ENCODE measurements at places on chromosomes 6 and 20.

- no peak for DNase-seq
Observed at GRCh38 chr6:158437571-158437970, 122.3 kb upstream of the TMEM181 start.

DNA sequence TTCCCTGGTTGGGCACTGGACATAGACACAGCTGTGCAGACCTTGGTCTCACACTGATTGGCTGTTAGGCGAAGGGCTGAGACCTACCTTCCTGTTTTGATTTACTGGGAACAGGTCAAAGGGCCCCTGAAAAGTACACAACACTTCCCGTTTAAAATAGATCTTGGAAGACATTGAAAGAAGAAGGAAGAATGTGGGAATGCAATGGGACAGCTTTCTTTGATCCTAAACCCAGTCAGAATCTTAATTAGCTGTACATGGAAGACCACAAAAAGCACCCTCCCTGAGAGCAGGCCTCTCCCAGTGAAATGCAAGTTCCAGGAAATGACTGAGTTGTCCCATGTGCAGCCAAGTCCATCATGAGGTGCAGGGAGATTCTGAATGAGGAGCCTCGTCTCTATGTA, 83.6 kb upstream of the EXOC2 start:
- no peak for DNase-seq

GRCh38 chr6:30687659-30688431, 1.4 kb upstream of the PPP1R18 start:
- peak; percentile 51 for DNase-seq

- DNase-seq = peak; percentile 98
Observed at GRCh38 chr20:10673842-10674683, at the start of gene JAG1. Gene JAG1, minus strand, starts transcription at chr20:10673999. Its CDS starts 469 bp downstream, at chr20:10673530.

DNA sequence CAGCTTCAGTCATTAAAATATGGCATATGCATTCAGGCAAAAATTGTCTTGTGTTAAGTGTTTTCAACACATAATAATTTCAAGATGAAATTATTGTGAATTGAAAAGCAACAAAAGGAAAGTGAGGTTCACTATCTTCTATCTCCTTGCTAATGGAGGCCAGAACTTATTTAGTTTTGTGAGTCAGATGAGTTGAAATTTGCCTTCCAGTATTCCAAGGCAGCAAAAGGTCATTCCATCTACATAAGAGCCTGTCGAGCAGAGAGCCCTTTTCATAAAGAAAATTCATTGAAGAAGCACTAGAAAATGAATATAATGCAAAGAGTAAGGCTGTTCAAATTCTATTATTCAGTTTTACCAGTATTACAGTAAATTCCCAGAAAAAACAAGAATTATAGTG, 274.3 kb downstream of the PLCB1 start:
- DNase-seq = no peak

DNA sequence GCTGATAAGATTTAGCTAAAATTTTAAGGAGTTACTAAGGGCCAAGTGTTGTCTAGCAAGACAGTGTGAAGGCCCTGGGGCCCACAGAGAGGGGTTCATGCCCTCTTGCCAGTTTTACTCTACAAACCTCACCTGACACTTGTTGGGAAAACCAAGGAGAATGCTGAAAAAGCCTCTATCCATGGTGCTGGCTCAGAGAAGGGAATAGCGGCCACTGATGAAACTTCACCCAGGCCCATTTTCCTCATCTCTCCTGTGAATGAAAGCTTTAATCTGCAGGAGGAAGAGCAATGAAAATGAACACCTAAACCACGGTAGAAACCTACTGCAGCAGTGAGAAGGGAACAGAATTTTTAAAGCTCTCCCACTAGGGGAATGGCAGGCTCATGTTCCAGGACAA, 317.3 kb upstream of the CNR1 start:
- no peak for DNase-seq

- peak; percentile 73 for DNase-seq
Observed at GRCh38 chr6:82033631-82034211, 213.8 kb downstream of the IBTK start.

DNA sequence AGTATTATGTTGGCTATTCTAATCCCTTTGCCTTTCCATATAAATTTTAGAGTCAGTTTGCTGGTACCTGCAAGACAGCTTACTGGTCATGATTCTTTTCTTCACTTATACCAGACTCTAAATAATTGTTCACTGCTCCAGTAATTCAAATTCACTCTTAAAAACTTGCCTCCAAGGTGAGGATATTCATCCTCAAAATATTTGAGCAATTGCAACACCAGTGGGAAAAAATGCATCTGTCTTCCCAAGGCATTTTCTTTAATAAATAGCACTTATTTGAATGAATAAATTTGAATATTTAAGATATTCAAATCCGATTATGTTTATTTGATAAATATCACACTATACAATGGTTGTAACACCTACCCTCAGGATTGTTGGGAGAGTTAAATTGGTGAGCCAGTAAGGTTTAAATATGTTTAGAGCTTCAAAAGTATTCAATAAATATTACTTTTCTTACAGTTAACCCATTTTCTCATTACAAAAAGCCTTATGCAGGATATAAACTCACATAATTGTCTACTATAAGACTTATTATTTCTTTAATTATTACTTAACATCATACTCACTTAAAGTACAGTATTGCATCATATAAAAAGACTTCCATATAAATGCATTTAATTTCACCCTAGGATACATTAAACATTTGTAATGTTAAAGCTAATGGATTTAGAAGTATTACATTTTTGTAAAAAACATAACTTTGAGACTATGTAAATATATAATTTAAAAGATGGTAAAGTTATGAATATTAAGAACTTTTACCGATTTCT, 285.6 kb downstream of the SAMD5 start:
- DNase-seq = no peak

GRCh38 chr20:48722737-48723191, 105.0 kb downstream of the PREX1 start:
- DNase-seq = peak; percentile 77

DNA sequence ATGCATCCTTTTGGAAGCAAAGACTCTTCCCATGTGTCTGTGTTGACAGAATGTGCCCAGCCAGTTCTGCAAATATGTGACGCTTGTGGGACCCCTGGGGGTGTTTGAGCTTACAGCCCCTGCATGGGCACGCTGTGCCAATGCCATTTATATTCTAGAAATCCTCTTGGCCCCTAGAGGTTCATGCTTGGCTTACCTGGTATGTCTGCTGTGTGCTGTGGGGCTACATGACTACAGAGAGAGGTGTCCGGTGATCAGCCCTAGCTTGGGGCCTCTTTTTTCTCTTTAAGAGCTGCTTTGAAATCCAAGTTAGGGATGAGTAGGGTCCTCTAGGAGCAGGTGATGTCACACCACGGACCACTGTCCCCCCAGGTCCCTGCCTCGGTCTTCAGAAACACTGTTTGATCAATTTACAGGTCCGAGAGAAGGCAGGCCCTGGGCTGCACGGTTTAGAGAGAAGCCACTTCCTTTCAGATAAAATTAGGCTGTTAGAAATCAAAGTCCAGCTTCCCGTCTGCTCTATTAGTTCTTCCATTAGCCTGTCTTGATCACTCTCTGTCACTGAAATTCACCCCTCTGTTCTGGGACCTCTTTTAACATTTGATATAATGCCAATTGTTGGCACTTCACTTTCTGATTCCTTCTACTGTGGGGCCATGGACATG, 26.5 kb downstream of the BCAS4 start:
- DNase-seq = no peak

- DNase-seq = no peak
Observed at GRCh38 chr20:44054849-44055248, 132.1 kb downstream of the JPH2 start.

DNA sequence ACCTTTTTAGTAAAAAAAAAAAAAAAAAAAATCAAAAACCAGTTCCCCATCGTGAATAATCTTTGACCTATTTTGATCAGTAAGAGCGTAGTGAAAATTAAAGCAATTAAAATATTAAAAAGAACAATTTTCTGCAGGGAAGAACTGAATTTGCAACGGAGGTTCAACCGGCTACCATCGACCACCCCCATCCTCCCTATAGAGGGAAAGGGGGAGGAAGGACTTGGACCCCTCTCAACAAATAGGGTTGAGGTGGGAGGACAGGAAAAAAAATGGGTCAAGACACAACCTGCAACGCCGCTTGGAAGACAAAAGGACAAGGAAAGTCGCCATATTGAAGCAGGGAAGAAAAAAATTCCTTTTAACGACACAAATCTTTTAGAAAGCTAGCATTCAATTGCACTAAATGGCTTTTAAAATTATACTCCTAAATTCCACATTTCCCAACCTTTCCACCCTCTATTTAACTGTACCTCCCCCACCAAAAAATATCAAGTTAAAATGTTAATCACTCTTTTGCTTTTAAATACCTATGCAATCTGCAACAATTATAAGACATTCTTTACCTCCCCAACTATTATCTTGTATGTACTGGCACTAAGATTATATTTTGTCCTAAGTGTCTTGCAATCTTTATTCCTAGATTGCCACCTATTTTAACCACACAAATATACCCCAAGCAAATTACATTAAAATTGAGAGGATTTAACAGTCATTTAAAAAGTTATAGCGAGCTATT, 1.7 kb downstream of the PPP1R10 start:
- DNase-seq = peak; percentile 89

DNA sequence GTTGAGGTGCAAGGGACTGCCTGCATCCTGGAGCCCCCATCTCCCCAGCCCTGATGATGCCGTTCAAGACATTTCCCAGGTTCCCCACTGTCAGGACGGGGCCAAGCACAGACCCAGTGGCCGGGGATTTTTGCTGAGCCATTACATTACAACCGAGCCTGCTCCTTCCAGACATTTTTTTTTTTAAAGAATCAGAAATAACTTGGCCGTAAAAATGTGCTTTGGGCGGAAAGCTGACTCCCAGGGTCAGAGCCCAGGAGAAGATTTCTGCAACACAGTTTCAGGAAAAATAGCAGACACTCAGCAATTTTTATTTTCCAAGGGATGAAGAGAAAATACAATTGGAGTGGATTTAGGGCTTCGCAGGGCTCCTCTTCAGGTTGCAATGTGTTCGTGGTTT, 87.9 kb downstream of the LRFN2 start:
- DNase-seq = no peak

DNA sequence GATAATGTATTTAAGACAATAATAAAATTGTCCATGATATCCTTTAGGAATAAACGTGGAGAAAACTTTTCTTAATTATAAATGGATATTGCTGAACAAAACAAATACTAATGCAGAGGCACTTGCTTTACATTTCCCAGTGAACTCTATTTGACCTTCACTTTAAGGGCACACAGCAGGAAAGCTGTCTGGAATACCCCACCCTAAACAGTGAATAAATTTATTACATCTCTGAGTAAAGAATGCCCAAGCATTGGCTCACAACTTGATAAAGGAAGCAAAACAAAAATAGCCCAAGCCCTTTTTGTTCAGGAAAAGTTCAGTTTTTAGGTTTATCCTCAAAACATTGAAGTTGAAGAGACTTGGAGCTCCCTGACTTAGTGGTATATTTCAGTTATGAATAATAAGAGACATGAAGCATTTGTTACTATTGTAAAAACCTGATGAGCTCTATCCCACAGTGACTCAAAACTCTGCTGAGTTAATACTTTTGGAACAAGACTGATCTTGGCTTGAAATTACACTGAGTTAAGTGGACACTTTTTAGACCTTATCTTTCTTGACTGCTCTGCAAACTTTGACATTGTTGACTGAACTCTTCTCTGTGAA, 353.9 kb downstream of the BCKDHB start:
- peak; percentile 32 for DNase-seq

DNA sequence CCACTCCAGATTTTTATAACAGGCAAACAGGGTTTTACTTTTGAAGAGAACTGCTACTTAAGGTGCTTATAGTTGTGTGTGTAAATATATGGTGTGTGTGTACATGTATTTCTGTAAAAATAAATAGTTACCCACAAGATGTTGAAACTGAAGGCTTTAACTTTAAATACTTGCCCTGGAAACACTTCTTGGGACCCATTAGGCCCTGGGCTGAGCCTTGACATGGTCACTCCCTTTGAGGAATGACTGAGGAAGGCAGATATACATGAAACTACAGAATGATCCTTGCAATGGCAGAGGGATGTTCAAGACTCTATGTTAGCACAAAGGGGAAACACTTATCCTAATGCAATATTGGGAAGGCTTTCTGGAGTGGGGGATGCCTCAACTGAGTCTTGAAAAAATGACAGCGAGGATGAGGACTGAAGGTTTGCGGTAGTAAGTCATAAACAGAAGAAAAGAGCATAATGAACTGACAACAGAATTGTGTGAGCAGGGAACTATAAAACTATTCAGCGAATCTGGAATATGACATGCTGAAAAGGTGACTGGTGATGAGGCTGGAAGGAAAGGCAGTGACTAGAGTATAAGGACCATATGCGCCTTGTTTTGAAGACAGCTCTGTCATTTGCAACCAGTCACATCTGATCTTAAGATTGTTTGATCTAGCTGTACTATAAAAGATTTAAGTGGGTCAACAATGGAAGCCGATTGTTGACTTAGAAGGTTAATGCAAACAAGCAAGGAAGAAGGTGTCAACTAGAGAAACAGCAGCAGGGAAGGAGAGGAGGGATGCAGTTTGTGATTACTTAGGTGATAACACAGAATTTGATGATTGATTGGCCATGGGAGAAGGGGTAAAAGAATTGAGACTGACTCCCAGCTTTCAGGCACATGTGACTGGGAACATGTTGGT, 64.4 kb upstream of the COL21A1 start:
- DNase-seq = no peak

DNA sequence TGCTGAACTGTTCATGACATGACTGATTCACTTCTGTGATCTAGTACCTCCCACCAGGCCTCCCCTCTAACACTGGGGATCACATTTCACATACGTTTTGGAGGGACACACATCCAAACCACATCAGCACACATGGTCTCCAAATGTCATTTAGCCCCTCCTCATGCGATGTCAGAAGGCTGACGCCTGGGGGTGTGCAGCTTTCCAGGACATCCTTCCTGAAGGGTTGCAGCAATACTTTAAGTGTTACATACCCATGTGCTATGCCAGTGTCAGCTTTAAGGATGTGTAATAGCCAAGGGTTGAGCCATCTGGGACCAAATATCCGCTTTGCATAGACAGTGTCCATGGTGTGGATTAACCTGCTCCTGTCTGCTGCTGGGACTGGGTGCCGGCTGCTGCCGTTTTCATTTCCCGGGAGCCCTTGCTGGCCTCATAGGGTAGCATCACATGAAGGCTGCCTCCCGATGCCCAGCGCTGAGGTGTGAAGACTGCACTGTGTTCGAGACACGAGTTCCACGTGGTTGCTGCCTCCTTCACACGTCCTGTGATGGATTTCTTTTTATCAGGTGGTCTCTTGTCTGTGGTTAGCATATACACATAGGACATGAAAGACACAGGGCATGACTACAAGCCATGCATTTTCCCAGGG, 219.0 kb downstream of the THBS2 start:
- peak; percentile 61 for DNase-seq

DNA sequence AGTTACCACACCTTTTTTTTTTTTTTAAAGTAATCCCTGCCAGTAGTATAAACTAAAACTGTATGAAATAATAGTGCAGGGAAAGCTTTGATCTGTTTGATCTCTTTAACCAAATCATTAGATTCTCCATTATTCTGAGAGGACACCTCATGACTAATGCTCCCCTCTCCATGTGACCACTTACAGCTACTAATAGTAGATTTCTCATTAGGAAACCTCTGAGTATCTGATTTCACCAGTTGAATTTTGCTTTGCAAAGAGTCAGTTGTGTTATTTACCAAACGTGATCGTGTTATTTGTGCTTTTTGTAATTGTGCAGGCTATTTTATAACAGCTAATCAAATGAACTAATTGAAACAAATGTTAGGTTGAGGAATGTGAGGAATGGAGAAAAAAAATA, 12.5 kb downstream of the CASP8AP2 start:
- DNase-seq = no peak

Measured in fibroblast of skin of back (primary cell).